ENCODE measurements at places on chromosomes 12 and 14.

DNA sequence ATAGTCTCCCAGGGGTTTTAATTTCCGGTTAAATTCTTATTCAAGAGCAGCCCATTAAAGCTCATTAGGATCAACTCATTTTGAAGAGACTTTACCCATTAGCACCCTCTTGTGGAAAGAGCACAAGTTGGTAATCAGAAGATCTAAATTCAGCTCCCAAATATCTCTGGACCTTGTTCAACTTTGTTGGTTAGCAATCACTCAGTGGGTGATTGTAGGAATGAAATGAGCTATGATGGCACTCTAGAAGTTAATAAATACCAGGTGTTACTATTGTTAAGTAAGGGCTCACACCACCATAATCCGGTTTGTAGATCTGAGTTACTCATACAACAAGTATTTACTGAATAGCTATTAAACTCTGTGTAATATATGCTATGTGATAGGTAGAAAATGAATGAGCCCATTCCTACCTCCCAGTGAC lies 42.9 kb downstream of the TRIP11 start:
- DNase-seq = no peak

- DNase-seq = no peak
These were observed 10.9 kb downstream of the FAIM2 start for GRCh38 chr12:49892732-49893317.

DNA sequence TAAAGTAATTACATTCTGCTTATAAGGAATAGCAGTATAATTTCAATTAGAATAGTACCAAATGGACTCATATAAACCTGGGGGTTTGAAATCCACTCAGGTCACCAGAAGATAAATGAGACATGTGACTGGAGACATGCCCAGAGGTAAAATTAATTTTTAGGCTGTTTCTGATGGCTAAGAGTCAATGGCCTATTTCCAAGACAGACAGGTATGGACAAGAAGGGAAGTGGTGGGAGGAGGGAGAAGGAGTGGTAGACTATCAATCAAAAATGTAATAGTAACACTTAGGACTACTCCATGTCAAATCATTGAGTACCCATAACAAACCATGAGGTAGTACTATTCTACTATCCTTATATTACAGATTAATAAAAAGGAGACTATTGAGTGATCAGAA lies 544.0 kb downstream of the GALC start:
- no peak for DNase-seq

GRCh38 chr12:84072961-84073360 lies 839.6 kb downstream of the SLC6A15 start:
- no peak for DNase-seq

GRCh38 chr12:75137896-75138295 lies 71.7 kb downstream of the KCNC2 start:
- DNase-seq = no peak

DNA sequence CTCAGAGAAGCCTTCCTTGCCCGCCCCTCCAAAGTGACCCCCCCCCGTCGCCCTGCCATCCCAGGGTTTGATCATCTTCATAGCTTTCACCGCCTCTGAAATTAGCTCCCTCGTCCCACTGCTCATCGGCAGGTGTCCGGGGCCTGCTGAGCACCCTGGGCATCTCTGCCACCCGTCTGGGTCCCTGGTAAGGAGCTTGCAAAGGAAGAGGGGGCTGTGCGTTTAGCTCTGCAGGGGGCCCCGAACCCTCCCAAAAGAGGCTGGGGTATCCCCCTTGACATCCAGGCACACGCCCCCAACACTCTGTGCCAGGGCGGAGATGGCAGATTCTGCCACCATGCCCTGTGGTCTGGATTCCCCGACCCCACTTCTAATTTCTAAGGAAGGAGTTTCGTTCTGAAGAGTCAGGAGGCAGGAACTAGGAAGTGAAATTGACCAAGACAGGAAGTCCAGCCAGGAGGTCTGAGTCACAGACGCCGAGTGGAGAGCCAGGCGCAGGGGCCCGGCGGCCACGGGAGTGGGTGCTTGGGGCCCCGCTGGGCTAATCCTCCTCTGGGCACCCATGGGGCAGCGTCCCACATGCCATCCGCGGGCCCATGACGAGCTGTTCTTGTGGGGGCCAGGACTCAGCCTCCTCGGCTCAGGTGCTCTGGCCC lies 95.7 kb downstream of the RFLNA start:
- peak; percentile 52 for DNase-seq

GRCh38 chr12:127083008-127083949 lies 1183.7 kb upstream of the TMEM132C start:
- peak; percentile 84 for DNase-seq

- no peak for DNase-seq
These were observed 15.3 kb upstream of the ITPR2 start for GRCh38 chr12:26848156-26848825.

DNA sequence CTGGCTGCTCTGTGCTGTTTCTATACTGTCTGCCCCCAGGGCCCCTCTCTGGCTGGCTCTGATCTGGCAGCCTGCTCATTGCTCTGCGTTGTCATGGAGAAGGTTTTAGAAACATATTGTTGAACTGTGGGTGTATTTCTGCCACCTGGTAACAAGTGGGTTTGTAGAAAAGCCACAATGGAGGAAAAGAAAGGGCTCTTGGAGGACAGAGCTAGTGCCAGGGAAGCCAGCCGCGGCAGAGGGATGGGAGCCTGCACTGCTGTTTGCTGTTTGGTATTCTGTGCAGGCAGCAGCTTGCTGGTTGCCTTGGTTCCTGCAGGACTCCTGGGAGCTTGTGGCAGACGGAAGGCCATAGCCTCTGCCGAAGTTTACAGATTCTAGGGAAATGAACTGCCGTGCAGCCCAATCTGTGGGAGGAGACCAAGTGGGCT lies 15.1 kb downstream of the CCDC177 start:
- DNase-seq = no peak

DNA sequence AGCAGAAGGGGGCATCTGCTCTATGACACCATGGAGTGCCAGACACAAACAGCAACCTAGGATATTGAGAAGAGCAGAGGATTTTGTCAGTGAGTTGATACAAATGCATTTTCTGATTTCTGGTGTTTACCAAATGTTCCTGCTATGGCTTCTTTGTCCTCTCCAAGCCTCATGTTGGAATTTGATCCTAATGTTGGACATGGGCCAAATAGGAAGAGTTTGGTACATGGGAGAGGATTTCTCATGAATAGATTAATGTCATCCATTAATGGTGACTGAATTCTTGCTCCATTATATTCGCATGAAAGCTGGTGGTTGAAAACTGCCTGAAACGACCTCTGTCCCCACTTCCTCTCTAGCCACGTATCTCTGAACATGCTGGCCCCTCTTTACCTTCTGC lies 1002.2 kb upstream of the FLRT2 start:
- no peak for DNase-seq

GRCh38 chr14:103529383-103530365 lies 678 bp downstream of the TRMT61A start:
- no peak for DNase-seq

DNA sequence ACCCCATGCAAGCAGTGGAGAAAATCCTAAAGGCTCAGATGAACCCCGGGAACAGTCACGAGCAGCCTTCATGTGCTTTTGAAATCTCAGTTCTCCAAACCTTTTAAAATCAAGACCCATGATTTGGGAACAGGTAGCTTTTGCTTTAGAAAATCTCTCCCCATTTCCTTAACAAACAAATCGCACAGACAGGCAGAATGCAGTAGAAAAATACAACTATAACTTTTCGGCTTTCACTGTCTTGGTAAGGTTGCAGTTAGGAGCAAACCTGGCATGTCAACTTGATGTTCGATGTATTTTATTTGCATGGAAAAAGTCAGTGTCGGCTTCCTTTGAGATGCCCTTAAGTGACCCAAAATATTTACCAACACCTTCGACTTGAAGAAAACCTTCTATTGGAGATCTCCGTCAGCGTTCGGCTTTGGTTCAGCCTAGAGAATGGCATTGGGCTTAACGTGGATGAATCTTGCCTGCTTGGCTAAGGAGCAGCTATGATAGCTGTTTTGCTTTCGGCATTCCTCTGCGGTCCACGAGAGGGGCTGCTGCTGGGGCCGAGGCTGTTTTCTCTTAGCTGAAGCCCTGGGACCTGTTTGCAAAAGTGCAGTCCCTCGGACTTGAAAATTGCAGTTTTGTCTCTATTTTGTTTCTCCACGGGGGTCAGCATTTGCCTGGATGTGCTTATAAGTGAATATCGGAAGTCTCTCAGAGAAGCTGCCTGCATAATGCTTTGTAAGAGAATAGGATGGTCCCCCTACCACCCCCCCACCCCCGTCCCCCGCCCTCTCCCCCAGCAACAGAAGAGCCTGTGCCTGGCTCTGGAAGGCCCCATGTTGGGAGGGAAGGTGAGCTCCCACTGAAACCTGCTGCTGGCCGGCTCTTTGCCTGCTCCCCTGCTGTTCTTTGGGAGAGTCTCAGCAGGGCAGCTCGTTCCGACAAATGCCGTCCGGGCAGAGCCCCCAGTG lies 122.8 kb downstream of the AACS start:
- no peak for DNase-seq

- no peak for DNase-seq
These were observed 43.3 kb upstream of the MBIP start for GRCh38 chr14:36363704-36364103.

DNA sequence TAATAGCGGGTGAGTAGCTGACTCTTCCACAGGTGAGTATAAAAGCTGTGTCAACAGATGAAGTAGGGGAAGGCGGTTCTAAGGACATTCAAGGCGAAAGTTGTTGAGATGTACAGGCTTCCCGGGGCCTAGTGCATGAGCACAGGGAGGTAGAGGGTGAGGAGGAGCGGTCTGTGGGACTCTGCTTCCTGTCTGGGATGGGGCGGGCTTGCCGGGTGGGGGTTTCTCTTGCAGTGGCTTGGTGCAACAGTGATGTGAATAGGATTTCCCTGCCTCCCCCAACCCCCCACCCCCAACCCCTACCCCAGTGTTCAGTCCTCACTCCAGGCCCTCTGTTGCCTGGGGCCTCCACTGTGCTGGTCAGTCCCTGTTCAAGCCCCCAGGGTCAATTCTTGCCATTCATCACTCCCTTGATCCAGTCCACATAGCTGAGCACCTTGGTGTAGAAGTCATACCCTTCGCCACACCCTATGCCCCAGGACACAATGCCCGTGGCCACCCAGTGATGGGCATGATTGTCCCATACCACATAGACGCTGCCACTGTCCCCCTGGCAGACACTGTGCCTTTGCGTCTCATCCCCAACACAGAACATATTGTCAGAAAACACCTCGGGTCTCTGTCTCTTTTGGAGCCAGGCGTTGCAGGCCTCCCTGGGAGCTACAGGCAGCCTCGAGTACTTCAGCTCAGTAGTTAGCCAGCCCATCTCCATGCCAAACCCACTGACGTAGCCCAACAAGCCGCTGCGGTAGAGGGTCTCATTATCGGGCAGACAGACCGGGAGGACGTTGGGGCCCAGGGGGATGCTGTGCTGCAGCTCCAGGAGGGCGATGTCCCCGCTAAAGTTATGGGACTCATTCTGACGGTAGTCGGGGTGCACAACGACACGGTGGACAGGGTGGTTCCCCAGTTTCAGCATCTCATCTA lies 4.0 kb upstream of the C1R start:
- no peak for DNase-seq

DNA sequence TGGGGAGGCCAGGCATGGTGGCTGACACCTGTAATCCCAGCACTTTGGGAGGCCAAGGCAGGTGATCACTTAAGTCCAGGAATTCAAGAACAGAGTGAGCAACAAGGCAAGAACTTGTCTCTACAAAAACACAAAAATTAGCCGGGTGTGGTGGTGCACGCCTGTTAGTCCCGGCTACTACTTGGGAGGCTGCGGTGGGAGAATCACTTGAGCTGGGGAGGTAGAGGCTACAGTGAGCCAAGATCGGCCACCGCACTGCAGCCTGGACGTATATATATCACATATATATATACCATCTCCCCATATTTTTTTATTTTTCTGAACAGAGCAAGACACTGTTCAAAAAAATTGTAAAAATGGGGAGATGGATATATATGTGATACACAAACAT lies 19.5 kb downstream of the CKAP4 start:
- no peak for DNase-seq

- DNase-seq = no peak
These were observed 16.4 kb upstream of the NCOR2 start for GRCh38 chr12:124583854-124584253.

DNA sequence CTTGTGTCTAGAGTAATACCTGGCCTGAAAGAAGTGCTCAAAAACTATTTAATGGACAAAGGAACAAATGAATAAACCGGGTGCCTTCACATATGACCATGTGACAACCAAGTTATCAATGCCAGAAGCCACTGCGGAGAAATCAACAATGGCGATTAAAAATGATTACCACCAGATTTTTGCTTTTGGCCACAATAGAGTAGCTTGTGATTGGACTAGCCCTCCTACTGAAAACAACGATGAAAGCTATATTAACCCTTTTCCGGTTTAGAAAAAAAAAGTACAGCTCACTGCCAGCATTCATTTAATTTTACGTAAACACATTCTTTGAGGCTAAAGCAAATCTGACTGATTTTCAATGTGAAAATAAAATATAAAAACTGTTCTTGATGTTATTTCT lies 41.6 kb upstream of the TTC7B start:
- DNase-seq = no peak

DNA sequence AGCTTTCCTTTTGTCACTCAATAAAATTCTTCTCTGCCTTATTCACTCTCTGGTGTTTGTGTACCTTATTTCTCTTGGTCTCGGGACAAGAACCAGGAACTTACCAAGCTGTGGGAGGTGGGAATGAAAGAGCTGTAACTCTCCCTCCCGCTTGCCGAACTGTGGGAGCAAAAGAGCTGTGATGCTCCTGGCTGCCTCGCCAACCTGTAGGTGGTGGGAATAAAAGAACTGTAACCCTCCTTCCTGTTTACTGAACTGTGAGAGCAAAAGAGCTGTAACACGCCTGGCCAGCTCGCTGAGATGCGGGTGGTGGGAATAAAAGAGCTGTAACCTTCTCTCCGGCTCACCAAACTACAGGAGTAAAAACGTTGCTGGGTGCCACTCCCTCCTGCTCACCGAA lies 314.1 kb upstream of the LRIG3 start:
- DNase-seq = no peak

GRCh38 chr12:93536766-93537488 lies 35.5 kb upstream of the SOCS2 start:
- DNase-seq = no peak

DNA sequence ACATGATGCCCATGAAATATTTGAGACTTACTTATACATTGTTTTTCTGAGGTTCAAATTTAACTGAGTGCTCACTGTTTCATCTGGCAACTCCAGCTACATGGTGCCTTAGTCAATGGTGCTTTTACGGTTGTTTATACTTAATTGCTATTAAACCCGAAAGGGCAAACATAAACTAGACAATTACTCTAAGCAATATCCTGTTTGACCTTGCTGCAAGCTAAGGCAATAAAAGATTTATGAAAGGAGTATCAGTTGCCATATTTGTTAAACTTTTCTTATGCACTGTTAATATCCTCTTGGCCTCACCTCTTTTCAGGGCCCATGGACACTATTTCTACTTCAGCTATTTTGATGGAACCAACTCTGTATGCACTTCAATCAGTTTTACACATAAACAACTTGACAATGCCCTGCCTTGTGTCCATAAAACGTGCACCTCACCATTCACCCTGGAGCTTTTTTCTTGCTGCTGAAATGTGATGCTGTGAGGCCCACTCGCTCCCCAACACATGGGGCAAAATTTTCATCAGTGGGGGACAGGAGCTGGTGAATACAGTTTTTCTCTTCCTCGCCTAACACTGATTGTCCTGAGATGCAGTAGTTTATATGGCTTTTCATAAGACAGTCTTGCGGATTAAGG lies 64.1 kb upstream of the HIF1A start:
- no peak for DNase-seq

GRCh38 chr14:68711561-68712309 lies 81.1 kb downstream of the ZFP36L1 start:
- no peak for DNase-seq
